ENCODE measurements at places on chromosomes 4 and X.

DNA sequence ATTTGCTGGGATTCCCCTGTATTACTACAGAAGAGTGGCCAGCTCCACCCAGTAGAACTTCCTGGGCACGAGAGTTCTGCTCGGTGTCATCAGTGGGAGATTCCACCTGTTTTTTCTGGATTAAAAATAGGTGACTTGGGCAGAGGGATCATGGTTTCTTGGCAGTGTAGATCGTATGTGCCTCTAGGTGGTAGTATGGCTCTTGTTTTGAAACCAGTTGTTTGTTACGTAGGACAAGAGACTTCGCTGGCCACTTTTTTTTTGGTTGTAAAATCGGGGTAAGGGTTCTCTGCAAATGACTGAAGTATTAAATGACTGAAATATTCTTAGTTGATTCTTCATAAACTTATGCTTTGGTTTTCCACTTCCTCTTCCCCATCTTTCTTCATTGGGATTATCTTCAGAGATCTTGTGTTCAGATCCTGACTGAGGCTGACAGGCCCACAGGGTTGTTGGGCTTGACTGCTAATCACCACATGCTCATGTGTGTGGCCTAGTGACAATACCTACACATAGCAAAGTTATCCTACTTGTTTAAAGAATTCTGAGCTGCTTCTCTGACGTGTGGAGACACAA lies 43.8 kb upstream of the WDR1 start:
- no peak for DNase-seq

DNA sequence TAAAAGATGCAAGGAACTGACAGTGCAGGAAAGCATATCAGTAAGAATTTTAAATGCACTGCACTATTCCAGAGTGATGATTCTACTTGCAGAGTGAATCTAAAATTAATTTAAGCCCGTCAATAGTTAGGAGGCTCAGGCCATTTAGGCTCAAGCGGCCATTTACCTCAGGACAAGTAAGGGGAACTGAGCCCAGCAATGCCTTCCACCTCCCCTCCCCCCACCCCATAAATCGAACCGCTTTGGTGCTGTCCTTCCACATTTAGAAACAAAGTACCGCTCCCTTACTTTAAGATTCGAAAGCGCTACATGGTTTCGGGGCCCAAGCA lies 665 bp downstream of the RBM41 start:
- peak; percentile 47 for DNase-seq

GRCh38 chr4:10593130-10593529 lies 91.4 kb downstream of the CLNK start:
- DNase-seq = no peak

GRCh38 chrX:149758068-149758714 lies 15.7 kb upstream of the HSFX1 start:
- DNase-seq = no peak

DNA sequence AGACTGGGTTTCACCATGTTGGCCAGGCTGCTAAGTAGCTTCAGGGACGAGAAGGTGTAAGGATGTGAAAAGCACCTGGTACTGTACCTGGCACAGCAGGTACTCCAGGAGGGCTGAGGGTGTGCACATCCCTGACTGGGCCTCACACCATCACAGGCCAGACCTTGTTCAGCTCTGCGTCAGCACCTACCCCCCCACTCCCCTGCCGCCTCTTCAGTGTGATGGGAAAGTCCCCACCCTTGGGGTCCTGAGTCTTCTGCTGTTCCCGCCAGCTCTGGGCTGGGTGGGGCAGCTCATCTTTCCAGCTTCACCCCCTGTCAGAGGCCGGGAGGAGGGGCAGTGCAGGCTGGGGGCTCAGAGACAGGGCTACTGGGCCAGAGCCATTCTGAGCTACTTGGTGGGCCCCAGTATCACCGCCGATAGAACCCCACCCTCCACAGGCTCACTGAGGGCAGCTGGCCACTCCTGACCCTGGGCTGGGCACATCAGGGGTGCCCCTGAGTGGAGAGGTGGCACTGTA lies 6.7 kb upstream of the SH3BP2 start:
- DNase-seq = peak; percentile 74

DNA sequence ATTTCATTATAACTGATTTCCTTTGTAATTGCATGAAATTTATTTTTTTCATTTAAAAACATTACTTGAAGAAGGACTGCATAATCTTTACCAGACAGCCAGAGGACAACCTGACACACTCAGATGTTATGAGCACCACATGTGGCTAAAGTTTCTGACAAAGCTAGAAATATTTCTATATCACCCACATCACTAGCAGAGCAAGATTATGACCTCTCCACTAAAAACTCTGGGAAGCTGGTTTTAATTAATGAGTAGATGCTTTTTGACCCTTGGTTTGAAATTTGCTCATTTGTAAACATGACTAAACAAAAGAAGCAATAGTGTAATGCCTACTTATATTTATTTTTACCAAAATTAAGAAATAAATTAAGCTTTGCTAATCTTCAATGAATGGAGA lies 661.5 kb upstream of the EPHA5 start:
- DNase-seq = no peak

- DNase-seq = no peak
Observed at GRCh38 chrX:30892591-30892990, 3.5 kb upstream of the TAB3 start.

DNA sequence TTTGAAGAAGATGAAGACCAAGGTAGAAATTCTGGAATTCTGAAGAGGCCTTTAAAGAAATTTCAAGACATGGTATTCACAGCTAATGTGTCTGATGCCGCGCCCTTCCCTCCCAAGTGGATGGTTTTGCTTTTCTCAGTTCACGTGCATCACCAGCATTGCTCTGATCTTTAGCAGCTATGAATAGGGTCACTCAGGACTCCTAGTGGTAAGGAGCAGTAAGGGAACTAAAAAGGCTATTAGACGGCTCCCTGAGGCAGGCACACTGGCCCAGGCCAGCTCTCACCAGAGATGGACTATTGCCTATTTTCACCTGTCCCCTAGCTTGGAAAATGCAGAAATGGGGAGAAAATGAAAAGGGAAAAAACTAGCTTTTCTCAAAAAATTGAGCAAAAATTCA lies 447.5 kb upstream of the RASGEF1B start:
- peak; percentile 24 for DNase-seq

- DNase-seq = no peak
Observed at GRCh38 chr4:184819786-184820185, 6.0 kb downstream of the ACSL1 start.

GRCh38 chr4:141306331-141306730 lies 85.6 kb downstream of the ZNF330 start:
- DNase-seq = no peak

DNA sequence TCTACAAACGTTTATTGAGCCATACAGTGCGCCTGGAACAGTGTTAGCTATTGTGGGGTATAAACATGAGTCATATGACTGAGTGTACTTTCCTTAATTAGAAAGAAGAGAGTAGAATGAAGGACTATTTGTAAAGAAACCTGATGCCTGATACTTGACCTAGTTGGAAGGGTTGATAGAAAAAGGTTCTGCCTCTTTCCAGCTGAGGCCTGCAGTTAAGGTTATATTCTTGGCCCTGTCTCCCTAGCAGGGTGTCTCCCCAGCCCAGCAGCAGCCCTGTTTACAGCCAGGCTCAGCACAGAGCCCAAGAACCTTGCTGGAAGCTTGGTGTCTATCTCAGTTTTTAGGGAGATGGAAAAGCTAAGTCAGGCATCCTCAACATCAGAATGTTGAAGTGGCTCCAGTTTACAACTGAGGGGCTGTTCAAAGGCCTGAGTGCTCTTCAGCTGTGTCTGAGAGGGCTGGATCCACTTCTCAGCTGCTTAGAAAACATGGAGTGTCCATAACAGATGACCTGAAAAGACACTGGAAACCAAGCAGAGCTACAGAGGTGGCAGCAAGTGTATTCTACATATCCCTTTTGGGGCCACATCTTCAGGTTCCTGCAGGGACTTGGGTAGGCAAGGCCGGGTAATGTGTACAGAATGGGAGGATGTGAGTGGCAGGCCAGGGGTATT lies 21.6 kb downstream of the NYX start:
- no peak for DNase-seq

- peak; percentile 85 for DNase-seq
Observed at GRCh38 chr4:112279025-112279881, 6.5 kb downstream of the TIFA start.

DNA sequence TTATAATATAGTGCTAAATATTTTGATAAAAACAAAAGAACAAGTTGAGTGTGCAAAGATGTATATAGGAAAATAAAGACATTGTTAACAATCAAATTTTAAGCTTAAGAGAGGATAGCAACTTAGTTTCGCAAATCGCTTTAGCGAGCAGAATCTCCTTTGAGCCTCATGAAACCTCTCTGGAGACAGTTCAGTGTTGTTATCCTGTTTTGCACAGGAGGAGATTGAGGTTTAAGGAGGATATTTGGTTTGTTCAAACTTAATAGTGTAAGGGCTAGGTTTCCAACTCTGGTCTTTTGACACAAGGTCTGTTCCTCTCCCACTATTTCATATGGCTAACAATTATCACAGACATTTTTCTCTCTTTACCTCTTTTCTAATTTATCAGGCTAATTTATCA lies 1848.5 kb upstream of the TENM3 start:
- no peak for DNase-seq

DNA sequence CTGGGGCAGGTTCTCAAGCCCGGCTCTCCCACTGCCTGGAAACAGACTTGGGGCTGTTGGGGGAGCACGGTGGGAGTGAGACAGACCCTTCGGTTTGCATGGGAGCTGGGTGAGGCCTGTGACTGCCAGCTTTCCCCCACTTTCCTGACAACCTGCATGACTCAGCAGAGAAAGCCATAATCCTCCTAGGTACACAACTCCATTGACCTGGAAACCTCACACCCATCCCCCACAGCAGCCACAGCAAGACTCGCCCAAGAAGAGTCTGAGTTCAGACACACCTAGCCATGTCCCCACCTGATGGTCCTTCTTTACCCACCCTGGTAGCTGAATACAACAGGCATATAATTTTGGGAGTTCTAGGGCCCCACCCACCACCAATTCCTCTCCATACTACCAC lies 57.6 kb upstream of the UBQLN2 start:
- DNase-seq = no peak

GRCh38 chr4:186149872-186150271 lies 41.5 kb upstream of the CYP4V2 start:
- DNase-seq = peak; percentile 31

- DNase-seq = no peak
Observed at GRCh38 chr4:155392481-155393184, 15.9 kb upstream of the MAP9 start.

GRCh38 chr4:52728691-52729240 lies 22.5 kb downstream of the ERVMER34-1 start:
- DNase-seq = no peak

DNA sequence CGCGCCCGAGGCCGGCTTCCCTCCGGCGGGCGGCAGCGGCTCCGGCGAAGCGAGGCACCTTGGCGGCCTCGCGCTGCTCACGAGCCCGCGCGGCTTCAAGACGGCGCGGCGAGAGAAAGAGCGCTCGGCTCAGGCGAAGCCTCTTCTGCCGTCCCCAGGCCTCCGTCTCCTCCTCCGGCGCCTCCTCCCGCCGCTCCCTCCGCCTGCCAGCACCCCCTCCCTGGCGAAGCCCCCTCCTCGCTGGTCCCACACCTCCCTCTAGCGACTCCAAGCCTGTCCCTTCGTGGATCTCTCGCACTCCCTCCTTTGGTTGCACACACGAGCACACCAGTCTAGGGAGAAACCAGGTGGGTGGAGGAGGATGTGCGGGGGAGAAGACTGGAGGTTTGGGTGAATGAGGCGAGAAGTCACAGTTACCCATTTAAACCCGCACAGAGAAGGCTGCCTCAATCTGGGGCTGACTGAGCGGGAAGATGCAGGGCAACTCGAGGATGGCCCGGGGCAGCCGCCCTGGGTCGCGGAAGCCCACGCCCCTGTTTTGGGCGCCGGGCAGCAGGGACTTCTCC lies at the start of gene CAMK2D:
Gene CAMK2D (minus strand): TSS at position 119 of the 566 bp plus-strand sequence. CDS start 670 bp downstream, outside the sequence.
- peak; percentile 92 for DNase-seq

- no peak for DNase-seq
Observed at GRCh38 chrX:149497626-149498025, 7.5 kb downstream of the IDS start.

DNA sequence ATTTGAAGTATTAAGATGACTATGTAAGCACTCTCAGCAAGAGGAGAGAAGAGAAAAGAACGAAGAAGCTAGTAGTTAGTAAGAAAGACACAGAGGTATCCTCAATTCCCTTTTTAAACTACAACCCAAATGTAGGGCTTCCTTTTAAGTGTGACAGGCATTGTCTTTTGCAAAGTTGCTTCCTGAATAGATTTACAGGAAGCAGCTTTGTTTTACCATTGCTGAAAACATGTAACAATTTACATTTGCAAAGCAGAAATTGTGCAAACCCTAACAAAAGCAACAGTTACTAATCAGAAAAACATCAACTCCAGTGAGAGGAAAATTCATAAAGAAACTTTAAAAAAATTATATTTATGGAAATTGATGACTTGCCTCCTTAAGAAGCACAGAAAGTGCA lies 96.4 kb downstream of the FAM13A start:
- no peak for DNase-seq

GRCh38 chrX:74117962-74118902 lies 185.7 kb upstream of the ZCCHC13 start:
- no peak for DNase-seq

- DNase-seq = no peak
Observed at GRCh38 chrX:545452-545885, 85.1 kb upstream of the SHOX start.

- no peak for DNase-seq
Observed at GRCh38 chr4:129446074-129446473, 350.1 kb downstream of the C4orf33 start.

DNA sequence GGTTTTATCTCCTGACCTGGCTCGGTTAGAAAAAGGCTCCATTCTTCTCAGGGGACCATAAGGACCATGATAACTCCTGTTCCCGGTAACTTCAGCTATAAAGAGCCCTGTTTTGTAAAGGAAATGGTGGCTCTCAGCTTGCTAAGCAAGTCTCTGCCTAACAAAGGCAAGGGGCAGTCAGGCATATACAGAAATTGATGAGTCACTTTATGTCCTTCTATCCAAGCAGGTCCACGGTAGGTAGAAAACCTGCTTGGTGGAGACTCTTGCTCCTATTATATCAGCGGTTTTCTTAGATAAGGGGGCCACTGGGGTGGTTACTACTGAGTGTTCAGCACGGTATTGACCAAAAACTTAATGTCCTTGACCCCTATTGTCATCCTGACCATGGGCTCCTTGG lies 203.0 kb upstream of the KLF8 start:
- no peak for DNase-seq

DNA sequence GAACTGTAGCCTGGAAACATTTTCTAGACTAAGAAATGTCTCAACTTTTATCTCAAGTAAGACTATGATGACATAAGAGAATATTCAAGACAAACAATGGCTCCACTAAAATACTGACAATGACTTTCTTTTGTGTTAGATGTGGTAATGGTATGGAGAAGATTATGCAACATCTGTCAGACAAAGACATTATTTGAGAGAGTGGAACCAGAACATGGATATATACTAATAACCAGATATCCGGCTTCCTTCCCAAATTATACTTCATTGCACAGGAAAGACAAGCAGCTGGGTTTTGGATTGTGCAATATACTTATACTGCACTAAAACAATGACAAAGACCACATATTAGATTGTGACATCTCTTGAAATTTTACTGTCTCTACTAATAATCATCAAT lies 290.8 kb upstream of the GIMD1 start:
- DNase-seq = no peak

GRCh38 chrX:15254852-15255251 lies 15.0 kb downstream of the ASB9 start:
- no peak for DNase-seq

GRCh38 chr4:18981234-18981615 lies 959.7 kb upstream of the LCORL start:
- DNase-seq = peak; percentile 31

- DNase-seq = peak; percentile 2
Observed at GRCh38 chrX:44507292-44507691, 35.4 kb downstream of the FUNDC1 start.

Data from GM12865 (cell line).